SK-N-MC (cell line): ENCODE measurements at places on chromosomes 4 and X.

DNA sequence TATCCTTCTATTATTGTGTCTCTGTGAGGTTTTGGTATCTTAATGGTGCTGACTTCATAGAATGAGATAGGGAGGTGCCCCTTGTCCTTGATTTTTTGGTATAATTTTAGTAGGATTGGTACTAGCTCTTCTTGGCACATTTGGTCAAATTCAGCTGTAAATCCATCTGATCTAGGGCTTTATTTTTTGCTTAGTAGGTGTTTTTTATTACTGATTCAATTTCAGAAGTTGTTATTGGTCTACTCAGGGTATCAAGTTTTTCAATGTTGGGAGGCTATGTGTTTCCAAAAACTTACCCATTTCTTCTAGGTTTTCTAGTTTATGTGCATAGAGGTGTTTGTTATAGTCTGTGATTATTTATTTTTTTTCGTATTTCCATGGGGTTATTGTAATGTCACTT, 103.3 kb downstream of the SH3BGRL start:
- no peak for DNase-seq

DNA sequence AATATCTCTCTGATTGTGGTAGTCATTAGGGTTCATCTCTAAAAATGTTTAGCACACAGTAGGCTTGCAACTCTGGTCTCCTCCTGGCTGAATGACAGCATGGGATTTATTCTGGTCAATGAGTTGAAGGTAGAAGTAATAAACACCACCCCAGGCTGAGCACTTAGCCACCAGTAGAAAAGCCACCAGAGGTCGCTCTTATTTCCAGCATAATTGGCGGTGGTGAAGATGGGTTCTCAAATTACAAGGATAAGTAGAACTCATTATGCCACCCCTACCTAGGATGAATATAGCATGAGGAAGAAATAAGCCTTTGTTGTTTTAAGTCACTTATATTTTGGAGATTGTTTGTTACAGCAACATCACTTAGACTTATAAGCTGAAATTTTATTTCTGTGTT, 302.7 kb downstream of the GPM6A start:
- no peak for DNase-seq

DNA sequence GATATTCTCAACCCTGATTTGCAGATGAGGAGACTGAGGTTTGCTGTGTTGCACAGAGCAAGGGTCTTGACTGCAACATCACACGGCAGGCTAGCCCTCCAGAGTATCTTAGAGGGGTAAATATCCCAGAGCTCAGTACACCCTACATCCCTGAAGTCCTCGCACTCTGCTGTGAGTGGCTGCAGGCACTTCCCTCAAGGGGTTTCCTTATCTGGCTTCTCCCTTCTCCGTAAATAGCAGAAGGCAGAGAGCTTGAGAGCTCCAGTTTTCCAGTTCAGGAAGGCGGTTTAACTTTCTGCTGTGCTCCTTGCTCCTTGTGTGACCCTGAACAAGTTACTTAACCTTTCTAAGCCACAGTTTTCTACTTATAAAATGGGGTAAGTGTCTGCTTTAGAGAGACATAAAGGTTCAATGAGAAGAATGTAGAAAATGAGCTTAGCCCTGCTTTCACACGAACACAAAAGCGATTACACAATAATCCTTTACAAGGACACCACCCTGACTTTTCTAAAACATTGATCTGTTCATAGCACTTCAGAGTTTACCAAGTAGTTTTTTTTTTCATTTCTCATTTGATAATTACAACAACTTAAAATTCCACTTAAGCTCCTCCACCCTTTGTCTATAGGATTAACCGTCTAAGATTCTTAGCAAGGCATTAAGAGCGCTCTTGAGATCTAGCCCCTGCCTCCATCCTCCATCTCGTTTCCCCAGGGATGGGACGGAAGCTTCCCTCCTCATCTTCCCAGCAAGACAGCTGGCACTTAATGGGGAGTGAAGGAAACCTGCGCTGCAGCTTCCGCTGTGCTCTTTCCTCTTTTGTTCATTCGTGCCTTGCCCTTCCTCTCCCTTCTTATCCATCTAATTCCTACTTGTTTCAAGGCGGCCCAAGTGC, 68.4 kb downstream of the TAPT1 start:
- DNase-seq = no peak

DNA sequence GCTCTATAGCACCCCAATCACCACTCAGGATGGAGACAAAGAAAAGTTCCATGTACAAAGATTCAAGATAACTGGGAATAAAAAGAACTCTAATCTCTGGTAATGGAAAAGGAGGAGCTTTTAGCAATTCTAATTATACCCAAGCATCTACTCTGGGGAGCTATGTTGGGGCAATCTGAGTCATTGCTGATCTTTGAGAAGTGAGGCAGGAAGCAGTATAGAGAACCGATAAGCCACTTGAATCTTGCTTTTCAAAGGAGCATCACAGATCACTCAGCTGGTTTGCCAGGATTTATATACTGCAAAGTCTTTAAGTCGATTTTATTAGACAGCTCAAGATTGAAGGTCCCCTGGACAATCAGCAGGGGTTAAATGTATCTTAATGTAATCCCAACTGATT, 220.0 kb downstream of the ENOX2 start:
- DNase-seq = no peak

DNA sequence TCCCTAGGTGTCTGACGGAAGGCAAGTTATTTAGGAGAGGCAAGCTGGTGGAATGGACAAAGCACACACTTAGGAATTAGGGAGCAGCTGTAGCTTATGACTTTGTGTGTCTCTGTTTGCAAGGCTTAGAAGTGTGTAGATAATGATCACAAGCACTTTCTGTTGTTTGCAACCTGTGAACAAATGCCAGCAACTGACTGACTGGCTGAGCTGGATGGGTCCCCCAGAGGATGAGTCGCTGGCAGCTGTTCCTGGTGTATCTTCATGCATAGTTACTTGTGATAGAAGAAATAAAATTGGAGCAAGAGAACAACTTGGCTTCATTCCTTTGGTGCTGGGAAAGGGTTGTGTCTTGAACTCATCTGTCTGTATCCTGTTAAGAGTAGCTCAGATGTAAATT, 64.2 kb upstream of the BEND4 start:
- DNase-seq = no peak

GRCh38 chr4:186137196-186137794, 32.8 kb downstream of the FAM149A start:
- no peak for DNase-seq

GRCh38 chrX:85017721-85018120, 14.0 kb downstream of the APOOL start:
- DNase-seq = no peak

- no peak for DNase-seq
These were observed 51.8 kb downstream of the STX18 start for GRCh38 chr4:4490041-4490440.

- no peak for DNase-seq
These were observed 52.3 kb upstream of the TMEM131L start for GRCh38 chr4:153413842-153414241.

DNA sequence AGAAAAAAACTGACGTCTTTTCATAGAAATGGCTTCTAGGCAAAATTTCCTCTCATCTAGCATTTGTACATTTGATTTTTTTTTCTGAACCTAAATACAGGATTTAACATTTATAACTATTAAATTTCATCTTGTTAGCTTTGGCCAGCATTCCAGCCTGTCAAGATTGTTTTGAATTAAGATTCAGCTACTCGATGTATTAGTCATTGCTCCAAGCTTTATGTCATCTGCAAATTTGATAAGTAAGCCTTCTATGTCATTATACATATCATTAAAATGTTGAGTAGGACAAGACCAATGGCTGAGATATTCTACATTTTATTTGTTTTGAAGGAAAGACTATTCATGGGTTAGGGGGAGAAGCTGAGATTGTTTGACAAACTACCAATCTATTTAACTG, 46.7 kb downstream of the DDX53 start:
- DNase-seq = no peak

- DNase-seq = no peak
These were observed 1981.9 kb upstream of the TENM3 start for GRCh38 chr4:180261346-180261745.
